A673 (cell line): ENCODE measurements at places on chromosomes 4 and X. TPM values are rescaled to one million over a fixed set of nuclear protein-coding genes. Genes with fewer than 3 reads are reported as not detected.

The NPNT gene
- 0.45 and 0.50 TPM in 2 replicates for total RNA-seq

The MUC7 gene
- total RNA-seq: not detected in 2 replicates

The IGSF1 gene
- total RNA-seq: not detected in 2 replicates

The TRIM61 gene
- total RNA-seq: 2.0 and 4.1 TPM in 2 replicates

The PLAC8 gene
- total RNA-seq: 0.41 TPM in 1 of 2 replicates, not detected in the other

The ADGRA3 gene
- 57.5 and 59.6 TPM in 2 replicates for total RNA-seq

The BBS12 gene
- 1.9 and 2.6 TPM in 2 replicates for total RNA-seq

GRCh38 chr4:168317621-168318020, 931 bp downstream of the DDX60 start:
- DNase-seq: no peak

DNA sequence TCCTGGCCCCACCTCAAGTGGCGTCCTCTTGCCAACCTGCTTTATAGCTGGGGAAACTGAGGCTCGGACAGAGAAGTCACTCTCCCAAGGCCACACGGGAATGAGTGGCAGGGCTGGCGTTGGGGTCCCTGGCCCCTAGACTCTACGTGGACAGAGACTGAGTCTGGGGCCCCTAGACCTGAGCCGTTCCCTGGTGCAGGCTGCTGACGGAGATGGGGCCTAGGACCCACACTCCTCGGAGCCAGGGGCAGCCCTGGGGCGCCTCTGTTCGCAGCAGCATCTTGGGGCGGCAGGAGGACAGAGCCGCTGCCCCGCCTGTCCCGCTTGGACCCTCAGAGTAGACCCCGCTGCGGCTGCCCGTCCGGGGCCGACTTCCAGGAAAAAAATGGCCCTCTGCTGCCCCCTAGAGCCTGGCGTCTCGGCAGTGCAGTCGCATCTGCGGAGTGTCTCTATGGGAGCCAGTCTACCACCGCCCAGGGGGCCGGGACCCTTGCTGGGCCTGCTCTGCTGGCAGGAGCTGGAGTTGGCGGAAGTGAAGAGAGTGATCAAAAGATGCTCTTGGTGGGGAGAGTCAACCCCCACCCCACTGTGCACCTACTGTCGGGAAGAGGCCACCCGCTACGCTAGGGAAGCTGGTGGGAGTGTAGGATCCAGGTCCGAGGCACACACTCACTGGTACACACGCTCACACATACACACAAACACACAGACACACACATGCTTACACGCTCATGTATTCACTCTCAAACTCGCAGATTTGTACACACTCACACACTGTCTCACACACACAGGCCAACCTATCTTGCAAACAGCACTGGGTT, 220.1 kb downstream of the AFAP1 start:
- peak; percentile 69 for DNase-seq

DNA sequence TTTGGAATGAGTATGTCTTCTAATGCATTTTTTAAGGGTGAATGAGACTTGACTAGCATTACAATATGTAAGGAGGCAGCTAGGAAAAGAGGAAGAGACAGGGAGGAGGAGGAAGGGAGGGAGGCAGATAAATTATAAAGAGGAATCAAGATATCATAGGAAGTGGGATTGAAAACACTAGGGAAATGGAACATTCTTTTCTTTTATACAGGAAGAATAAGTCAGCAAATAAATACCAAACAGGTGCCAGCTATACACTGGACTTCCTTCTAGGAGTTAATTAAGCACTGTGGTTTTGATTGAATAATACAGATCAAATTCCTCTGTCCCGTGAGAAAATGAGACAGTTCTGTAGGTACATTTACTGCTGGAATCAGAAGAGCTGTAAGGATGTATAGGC, 78.6 kb downstream of the PACRGL start:
- DNase-seq: no peak

GRCh38 chrX:68894513-68895340, 65.9 kb downstream of the EFNB1 start:
- DNase-seq: peak; percentile 78

- DNase-seq: no peak
Observed at GRCh38 chrX:31223817-31224216, 152.0 kb upstream of the FTHL17 start.

DNA sequence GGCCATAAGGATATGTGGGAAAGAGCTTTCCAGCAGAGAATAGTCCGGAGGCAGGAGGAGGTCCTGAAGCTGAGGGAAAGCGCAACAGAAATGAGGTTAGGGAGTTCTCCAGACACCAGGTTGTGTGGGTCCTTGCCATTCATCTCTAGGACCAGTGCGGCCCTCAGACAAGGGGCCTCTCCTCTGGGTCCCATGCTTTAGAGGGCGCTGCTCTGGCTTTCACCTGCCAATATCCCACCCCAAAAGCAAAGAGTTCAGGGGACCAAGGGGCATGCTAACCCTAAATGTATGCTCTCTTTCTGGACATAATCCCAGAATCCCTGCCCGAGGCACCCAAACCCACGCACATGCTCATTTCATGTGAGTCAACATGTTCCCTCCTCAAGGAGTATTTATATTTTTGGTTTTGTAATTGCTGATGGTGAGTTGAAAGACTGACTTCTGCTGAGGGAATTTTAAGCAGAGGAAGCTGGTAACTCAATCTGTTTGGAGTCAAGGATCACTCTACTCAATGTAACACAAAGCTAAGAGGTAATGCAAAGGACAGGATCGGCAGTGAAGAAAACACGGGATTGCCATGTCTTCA, 14.8 kb downstream of the RPL34 start:
- DNase-seq: no peak

GRCh38 chr4:126757219-126757618, 875.5 kb upstream of the INTU start:
- no peak for DNase-seq

DNA sequence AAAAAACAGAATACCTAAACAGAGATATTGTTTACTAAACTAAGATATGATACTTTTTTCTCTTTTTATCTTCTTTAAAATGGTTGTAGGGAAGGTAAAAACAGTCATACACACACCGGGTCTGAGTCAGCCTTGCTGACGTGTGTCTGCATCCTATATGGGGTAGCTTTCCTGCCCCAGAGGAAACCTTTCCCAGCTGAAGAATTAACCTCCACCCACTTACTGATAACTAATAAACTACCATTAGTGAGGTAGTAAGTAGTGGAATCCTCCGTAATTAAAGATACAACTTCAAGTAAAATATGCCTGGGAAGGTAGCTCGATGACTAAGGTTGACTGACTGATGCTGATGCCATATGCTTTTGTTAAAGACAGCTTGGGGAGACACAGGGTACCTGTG, 312.2 kb downstream of the DCTD start:
- no peak for DNase-seq

DNA sequence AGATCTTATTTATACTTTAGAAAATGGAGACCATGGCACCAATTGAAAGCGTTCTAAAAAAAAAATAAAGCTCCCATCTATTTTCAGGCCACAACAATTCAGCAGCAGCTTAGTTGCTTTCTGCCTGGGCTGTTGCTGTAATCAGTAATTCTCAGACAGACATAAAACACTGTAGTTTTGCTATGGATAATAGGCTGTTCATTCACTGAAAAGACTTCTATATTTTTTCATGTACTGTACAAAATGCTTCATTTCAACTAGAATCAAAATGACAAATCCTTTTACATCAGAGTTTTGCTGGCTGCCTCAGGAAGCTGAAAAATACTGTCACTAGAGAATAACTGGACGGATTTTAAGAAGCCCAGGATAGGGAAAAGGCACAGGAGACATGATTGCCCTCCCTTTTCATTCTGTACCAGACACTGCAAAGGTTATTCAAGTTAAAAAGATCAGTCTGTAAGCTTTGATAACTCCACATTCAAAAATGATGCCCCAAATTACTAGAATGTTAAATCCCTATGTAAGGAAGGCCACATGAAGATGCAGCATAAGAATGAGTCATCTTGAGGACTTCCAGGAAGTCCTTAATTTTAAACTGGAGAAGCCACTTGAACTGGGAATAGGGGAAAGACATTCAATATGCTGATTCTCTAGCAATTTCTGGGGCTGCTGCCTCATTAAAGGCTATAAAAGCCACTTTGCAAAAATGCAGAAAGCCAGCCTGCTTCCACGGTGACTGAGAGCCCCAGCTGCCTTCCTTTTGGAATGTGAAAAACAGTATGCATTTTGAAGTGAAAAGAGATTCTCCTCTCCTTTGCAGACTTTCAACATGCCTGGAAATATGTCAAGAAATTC, 403.2 kb upstream of the RASGEF1B start:
- peak; percentile 46 for DNase-seq

DNA sequence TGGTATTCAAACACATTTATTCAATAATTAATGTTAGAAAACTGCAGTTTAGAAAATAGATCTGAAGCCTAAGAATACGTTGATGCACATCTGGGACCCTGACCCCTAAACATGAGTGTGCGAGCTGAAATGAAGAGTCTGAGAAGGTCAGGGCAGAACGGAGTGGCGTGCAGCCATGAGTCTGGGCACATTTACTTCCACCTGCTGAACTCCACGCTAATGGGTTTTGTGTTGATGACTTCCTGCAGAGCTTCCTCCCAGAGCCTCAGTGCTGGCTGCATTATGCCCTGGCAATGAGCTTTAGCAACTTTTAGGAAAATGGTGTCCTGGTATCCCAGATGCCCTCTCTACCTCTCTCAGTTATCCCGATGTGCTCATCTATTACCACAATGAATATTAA, 53.1 kb downstream of the FAM114A1 start:
- no peak for DNase-seq

DNA sequence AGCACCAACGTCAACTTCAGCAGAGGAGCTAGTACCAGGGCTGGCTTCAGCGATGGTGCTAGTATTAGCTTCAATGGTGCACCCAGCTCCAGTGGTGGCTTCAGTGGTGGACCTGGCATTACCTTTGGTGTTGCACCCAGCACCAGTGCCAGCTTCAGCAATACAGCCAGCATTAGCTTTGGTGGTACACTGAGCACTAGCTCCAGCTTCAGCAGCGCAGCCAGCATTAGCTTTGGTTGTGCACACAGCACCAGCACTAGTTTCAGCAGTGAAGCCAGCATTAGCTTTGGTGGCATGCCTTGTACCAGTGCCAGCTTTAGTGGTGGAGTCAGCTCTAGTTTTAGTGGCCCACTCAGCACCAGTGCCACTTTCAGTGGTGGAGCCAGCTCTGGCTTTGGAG, 8.3 kb downstream of the TRO start:
- DNase-seq: no peak

- peak; percentile 46 for DNase-seq
Observed at GRCh38 chrX:44071847-44072551, 98.8 kb upstream of the NDP start.

GRCh38 chr4:94451695-94452475, at the start of gene PDLIM5:
Gene PDLIM5 (plus strand): TSS chr4:94451942. CDS start chr4:94455289, 3,347 bp downstream.
- DNase-seq: peak; percentile 88

GRCh38 chr4:116005037-116005805, 891.8 kb upstream of the NDST4 start:
- DNase-seq: peak; percentile 46

- no peak for DNase-seq
Observed at GRCh38 chr4:179605196-179605595, 2163.0 kb upstream of the AGA start.

- no peak for DNase-seq
Observed at GRCh38 chrX:21747558-21747957, 10.4 kb downstream of the SMPX start.

GRCh38 chr4:79923281-79923680, 149.7 kb downstream of the ANTXR2 start:
- peak; percentile 0 for DNase-seq

DNA sequence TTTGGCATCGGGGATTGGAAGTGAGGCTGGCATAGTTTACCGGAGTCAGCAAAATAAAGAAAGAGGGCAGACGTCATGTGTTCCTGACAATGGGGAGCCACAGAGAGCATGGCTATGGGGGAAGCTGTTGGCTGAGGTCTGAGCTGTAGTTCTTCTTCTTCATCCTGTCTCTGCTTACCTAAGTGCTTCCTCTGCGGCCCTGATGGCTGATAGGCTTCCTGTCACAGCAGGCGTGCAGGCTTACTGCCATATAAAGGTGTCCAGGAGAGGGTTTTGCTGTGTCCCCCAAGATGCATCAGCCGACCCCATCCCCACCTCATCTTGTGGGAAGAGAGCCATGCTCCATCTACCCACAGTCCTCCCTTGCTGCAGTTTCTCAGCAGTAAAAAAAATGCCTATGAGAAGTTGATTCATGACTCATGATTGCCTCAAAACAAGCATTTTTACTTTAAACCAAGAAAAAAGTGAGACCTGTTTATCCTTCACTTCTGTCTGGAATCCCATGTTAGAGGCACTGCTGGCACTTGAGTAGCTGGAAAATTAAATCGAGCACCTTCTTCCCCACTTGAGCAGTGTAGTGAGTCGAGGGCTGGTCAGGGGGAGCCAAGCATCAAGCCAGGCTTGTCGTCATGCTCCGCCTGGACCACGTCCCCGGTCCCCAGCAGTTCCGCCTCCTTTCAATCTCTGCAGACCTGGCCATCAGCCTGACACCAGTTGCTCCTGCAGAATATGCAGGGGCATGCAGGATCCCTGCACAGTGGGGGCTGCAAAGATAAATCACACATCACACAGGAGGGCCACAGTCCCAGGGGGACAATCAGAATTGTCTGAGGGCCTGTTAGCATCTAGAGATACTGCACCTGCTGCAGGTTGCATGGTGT, 237.8 kb downstream of the EVC2 start:
- no peak for DNase-seq

GRCh38 chrX:54550821-54551220, 20.8 kb downstream of the GNL3L start:
- DNase-seq: no peak

DNA sequence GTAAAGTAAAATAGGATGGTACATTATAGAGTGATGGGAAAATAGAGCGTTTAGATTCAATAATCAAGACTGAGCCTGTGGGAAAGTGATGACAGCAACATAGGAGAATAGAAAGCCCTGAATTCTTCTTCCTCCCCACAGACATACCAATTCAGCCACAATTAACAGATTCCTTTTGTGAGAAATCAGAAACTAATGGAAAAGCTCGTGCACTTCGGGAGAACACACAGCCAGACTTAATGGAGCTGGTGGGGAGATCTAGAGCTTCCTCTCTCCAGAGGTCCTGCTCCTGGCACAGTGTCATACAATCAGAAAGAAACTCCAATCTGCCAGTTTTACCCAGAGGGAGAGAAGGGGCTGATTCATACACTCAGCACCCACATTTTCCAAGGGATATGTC, 676.3 kb upstream of the BOD1L1 start:
- DNase-seq: no peak

GRCh38 chrX:38513112-38513742, 48.1 kb upstream of the TSPAN7 start:
- DNase-seq: no peak

- DNase-seq: no peak
Observed at GRCh38 chr4:108359130-108359985, 190.6 kb upstream of the LEF1 start.

DNA sequence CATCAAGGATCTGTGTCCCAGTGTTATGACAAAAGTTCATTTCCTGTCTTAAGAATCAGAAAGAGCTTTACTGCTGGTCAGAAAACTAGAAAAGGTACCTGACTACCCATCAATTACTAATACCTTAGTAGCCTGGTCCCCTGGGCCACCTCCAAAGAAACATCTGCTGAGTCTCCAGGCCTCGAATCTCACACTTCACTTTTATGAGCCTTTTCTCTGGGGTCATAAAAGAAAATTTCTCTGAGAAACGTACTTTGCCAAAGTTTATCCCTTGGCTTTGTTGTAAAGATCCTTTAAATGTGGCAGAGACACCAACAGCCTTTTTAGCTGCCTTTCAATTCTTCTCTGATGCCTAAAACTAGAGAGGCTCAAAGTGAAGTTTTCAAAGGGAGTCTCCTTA, 17.8 kb downstream of the GUCY1A1 start:
- DNase-seq: no peak
